ENCODE measurements at places on chromosomes 11 and 22. TPM values are rescaled to one million over a fixed set of nuclear protein-coding genes. Genes with fewer than 3 reads are reported as not detected.

OR8G5 gene
- total RNA-seq, result not detected

OR8H3 gene
- not detected for total RNA-seq

CLDN5 gene
- 0.27 TPM for total RNA-seq

HBE1 gene
- not detected for total RNA-seq

HEPN1 gene
- not detected for total RNA-seq

NTM gene
- total RNA-seq, result 3.4 TPM

RAPSN gene
- not detected for total RNA-seq

GPR83 gene
- not detected for total RNA-seq

OR10D3 gene
- total RNA-seq, result not detected

PIM3 gene
- total RNA-seq, result 14.1 TPM

RRP7A gene
- 12.0 TPM for total RNA-seq

CHRM1 gene
- not detected for total RNA-seq

CFL1 gene
- total RNA-seq, result 713 TPM

LARGE2 gene
- total RNA-seq, result not detected

DTX4 gene
- total RNA-seq, result 0.57 TPM

MUC6 gene
- total RNA-seq, result not detected

INCENP gene
- total RNA-seq, result 47.5 TPM

Data from fibroblast of the aortic adventitia (primary cell).